Mammary epithelial cell (primary cell): ENCODE measurements at places on chromosomes 7 and 10.

DNA sequence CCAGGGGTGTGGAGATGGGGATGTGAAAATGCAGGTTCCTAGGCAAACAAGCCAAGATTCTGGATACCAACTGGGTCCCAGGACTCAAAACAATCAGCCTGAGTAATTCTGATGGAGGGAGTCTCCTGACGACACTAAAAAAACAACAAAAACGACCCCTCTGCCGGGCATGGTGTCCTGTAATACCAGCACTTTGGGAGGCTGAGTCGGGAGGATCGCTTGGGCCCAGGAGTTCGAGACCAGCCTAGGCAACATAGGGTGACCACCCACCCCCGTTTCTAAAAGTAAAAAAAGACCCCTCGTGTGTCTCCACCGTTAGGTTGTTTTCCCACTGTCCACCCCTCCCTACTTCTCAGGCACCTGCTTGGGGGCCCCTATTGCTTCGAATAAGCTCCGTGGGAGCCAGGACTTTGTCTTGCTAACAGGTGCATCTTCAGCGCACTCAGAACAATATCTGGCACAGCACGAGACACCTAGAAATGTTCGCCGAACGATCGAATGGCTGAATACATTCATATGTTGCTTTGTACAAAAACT, 743 bp upstream of the NRF1 start:
- no peak for DNase-seq

DNA sequence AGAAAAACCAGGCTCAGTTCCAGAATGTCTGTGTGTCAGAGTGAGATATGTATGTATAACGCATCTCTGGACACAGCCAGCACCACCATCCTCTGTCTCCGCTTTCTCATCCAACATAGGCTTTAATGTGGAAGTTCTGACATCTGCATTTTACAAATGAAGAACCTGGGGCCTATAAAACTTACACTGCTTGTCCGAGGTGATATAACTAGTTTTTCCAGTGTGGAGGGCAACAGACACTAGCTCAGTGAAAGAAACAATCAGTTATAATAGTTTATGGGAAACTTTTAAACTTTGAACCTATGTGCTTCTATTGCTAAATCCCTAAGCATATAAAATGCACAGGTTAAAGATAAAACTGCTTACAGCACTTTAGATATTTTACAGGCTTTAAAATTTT, 208.7 kb downstream of the CRPPA start:
- no peak for DNase-seq

DNA sequence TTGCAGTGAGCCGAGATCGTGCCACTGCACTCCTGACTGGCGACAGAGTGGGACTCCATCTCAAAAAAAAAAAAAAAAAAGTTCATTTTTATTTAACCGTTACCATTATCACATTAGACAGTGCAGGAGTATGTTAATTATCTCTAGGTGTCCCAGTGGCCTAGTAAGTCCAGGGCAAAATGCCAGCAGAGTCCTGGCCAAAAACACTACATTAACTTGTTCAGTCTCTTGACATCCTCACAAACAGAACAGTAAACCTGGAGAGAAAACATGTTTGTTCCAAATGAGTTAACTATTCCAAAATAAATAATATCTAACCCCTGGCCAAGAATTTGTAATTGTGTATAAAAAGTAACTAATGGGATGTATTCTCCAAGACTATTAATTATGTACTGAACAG, 43.2 kb downstream of the PTPRZ1 start:
- DNase-seq, result no peak

DNA sequence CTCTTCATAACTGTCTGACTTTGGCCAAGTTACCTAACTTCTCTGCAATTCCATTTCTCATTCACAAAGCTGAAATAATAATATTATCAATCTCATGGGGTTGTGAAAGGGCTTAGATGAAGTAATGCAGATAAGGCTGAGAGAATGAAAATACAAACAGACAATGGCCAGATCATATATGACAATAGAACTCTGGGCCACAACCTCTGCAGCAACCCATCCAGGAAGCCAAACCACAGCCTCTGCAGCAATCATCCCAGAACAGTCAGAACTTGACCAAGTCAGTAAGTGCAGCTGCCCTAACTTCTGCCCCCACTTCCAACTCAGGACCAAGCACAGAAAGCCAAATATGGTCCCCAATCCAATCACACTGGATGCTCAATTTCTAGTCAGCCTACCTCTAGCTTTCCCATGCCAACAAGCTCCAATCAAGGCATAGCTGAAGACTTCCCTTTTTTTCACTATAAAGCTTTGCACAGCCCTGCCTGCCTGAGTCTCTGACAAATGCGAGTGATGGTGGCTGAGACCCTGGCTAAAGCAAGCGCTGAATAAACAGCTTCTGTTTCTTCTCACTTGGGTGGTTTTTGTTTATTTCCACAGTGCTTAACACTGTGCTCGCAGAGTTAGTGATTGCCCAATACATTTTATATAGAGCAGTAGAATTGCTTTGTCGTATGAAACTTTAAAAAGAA, 34.8 kb upstream of the TNPO3 start:
- no peak for DNase-seq

GRCh38 chr7:108515630-108516029, 10.3 kb downstream of the PNPLA8 start:
- no peak for DNase-seq

GRCh38 chr7:131555552-131556052, 826 bp downstream of the PODXL start:
- no peak for DNase-seq

GRCh38 chr10:130179640-130180039, 43.4 kb downstream of the GLRX3 start:
- DNase-seq, result peak; percentile 23

DNA sequence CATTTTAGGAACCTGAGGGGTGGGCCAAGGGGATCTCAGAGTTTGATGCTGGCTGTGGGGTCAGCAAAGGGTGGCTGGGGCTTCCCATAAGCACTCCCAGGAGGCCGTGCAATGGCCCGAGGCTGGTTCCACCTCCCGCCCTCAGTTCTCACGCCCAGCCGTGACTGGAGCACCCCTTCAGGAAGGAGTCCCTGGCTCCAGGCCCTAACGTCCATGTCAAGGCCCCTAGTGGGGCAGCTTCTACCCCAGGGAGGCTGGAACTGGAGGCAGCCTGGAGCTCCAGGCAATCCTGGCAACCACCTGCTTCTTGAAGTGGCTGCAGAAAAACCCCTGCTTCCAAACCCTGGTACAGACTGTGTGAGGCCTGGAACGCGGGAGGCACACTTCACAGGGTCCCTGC, 165.5 kb downstream of the DIP2C start:
- DNase-seq, result no peak
